Naive thymus-derived CD4-positive, alpha-beta T cell (primary cell): ENCODE measurements at places on chromosomes 5 and 9.

DNA sequence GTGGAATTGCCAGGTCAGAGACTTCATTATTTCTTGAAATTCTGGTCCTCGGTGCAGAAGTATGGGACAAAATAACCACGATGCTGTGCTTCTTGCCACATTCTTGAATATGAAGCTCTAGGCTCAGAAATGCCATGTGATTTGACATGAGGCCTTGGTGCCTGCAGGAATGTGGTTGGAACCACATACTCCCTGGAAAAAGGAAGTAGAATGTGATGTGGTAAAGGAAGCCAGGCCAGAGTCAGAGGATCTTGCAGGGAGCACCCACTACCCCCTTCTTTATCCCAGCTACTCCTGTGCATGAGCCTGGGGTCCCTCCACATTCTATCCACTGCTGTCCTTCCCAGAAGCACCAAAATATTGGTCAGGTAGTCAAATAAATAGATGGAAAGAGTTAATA is 80.9 kb downstream of the FOXD1 start:
- no peak for DNase-seq

- DNase-seq: no peak
These were observed 109.5 kb downstream of the TENT4A start for GRCh38 chr5:6822556-6823343.

DNA sequence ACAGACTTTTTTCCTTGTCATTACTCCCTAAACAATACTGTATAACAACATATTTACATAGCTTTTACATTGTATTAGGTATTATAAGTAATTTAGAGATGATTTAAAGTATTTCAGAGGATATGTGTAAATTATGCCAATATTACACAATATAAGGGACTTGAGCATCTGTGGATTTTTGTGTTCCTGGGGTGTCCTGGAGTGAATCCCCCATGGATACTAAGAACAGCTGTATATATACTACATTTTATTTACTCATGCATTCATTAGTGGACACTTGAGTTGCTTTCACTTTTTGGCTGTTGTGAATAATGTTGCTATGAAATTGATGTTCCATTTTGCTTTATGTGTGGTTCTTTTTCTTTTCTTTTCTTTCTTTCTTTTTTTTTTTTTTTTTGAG is 348.8 kb downstream of the SH3GL2 start:
- DNase-seq: no peak

- DNase-seq: no peak
These were observed 38.3 kb upstream of the SMU1 start for GRCh38 chr9:33114746-33115145.

- DNase-seq: no peak
These were observed 133.1 kb downstream of the GABBR2 start for GRCh38 chr9:98575379-98576346.

DNA sequence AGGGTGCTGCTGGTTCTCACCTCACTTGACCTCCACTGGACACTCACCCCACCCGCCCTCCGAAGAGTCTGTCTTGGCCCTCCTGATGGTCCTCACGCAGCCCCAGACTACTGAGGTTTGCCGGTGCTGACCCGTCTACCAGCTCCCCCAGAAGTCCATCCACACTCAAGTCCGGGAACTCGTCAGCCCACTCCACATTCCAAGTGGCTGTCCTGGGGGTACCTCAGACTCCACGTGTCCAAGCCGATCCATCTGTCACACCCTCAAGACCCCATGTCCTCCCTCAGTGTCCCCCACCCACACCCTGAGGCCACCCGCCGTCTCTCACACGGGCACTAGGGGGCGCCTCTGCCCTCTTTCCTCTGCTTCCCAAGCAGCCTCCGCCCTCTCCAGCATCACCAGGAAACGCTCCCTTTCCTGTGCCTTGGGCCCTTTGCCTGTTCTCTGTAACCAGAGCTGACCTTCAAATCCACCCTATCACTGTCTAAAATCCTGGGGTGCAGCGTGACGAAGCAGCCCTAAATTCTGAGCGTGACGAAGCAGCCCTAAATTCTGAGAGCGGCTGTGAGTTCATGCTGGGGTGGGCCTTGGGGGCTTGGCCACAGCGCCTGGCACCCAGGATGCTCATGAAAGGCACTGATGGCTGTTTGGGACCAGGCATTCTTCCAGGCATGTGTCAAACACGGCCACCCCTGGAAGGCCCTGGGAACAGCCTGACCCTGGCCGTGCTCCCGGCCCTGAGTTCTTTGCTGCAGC is 95.7 kb downstream of the KCNT1 start:
- no peak for DNase-seq

- no peak for DNase-seq
These were observed 176.1 kb upstream of the MVB12B start for GRCh38 chr9:126150411-126151030.

- DNase-seq: no peak
These were observed 40.8 kb upstream of the ARRDC3 start for GRCh38 chr5:91423871-91424270.

GRCh38 chr9:85349046-85349445 is 392.7 kb downstream of the AGTPBP1 start:
- no peak for DNase-seq

DNA sequence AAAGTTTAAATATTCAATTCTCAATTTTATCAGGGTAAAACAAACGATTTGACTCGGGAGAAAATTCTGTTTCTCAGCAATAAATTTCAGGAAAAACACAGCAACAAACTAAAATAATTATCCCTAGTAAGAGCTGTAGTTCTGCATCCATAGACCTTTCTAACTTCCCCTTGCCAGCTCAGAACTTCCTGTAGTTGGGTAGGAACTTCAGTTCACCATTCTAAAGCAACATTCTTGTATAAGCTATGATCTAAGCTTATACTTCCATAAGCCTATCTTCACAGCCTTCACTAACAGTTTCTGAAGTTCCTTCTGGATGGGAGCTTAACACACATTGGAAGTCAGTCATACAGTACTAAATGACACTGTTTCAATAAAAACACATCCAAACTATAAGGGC is 96.6 kb downstream of the UBAP2 start:
- no peak for DNase-seq

DNA sequence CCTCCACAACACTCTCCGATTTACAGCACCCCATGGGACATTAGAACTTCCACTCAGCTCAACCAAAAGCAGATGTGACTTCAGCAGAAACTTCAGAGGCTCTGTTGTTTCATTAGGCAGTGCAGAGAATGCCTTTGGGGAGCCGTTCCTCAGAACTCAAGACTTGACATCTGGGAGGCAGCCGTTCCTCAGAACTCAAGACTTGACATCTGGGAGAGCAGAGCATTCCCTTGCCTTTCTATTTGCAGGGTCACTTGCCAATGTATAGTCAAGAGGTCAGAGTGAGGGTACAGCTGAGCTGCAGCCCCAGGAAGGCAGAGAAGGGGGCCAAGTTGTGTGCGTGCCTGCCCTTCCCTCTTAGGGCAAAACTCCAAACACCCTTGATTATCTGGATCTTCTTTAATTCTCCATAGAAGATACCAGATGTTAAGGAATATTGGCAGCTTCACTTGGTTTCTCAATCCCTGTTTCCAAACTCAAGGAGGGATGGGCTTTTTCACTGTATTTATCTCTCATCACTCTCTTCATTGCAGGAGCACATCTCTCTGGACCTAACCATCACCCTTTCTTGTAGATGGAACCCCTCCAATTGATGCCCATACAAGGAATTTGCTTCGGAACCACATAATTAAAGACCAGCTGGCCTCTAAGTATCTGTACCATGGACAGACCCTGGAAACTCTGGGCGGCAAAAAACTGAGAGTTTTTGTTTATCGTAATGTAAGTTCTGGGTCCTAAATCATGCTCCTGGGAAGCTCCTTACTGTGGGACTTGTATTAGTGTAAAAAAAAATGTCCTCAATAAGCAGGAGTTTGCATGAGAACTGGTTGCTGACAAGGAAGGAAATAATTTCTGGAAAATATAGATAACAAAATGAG is 25.6 kb downstream of the TGFBI start:
- no peak for DNase-seq

- DNase-seq: peak; percentile 33
These were observed at the start of gene NRG2 for GRCh38 chr5:140042643-140043507. TSS of gene NRG2 (minus strand) at chr5:140043299.

DNA sequence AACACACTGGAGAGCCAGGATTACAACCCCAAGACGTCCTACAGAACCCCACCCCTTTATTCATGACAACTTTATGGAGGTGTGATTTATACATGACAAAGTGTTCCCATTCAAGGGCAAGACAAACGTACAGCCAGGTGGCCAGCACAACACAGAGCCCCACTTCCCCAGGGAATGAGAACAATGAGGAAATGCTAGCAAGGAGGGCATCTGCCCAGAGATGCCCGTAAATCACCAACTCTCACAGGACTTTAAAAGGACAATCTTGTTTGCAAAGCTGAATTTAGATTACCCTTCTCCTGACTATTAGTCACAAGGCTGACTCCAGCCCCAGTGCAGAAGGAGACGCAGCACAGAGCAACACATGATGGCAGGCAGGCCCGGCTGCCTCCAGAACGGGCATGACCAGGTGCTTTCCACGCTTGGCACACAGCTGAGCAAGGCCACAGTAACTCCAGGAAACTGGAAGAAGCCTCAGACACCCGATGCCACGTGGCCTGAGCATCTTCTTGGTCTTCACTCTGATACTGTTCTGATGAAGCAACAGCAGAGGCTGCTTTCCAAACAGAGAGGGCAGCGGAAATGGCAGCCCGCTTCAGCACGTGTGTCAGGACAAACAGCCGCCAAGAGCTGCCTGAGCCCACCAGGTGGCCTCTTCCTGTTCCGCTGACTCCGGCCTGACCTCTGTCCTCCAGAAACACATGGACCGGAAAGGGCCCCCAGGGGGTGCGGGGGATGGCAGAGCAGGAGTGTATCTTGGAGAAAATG is 51.4 kb downstream of the ROR2 start:
- DNase-seq: no peak

GRCh38 chr5:94433397-94434163 is 184.8 kb downstream of the KIAA0825 start:
- DNase-seq: no peak

GRCh38 chr5:87787625-87788256 is 375.0 kb upstream of the CCNH start:
- no peak for DNase-seq

DNA sequence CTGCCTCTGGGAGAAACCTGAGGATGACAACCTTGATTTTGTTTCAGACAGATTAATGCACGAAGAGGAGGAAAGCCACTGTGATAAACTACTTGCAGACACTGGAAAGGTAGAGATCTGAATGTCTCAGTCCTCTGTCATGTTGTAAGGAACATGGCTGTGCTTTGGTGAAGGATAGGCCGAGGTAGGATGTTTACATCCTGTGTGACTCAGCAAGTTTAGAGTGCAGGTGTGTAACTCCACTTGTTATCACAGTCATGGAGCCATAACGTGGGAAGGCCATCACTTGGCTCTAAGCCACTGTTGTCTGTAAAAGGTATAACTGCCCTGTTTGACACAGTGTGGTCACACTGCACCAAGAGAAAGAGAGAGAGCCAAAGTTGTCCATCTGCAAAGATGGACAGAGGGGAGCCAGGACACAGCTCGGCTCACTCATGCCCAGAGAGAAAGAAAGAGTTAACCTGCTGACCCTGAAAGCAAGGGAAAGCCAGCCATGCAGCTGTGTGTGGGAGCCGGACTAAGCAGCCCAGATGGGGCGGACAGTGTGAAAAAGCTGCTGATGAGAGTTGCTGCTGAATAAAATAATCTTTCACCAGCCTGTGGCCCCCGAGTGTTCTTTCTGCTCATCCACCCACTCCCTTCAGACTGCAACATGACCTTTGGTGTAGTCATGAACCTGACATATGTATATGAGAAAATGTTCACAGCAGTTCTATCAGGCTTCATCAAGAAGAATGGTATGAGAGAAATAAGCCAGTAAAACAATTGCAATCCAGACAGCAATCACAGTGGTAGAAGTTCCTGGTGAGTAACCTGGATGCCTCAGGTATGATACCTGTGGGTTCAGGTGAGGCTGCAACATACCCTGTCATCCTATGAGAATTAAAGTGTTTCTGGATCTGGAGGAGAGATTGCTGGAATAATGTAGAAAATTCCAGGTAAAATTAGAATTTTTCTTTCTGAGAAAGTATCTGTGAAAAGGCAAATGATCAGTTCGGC is 115.9 kb downstream of the TARS1 start:
- no peak for DNase-seq

DNA sequence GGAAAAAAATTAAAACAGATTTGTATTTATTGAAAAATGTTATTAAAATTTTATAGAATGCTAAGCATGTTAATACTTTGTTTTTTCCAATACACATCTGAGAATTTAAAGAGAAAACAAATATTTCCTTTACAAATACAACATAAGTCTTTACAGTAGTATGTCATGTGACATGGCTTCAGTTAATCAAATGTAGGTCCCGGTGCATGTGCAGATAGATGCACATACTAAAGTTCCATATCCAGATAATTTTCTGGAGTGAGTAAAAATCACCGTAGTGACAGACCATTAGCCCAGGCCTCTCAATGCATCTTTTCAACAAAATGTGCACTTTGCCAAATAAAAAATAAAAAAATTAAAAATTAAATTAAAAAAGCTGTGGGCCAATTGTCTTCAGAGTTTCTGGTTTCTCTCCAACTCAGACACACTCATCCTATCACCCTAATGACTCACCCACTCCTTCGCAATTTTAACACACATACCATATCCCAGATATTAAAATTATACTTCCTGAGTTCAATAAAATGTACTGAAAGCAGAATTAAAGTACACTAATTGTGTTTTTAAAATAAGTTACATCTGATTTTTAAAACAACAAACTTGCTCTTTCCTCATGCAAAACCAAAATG is 508.1 kb downstream of the NR2F1-AS1 start:
- no peak for DNase-seq

DNA sequence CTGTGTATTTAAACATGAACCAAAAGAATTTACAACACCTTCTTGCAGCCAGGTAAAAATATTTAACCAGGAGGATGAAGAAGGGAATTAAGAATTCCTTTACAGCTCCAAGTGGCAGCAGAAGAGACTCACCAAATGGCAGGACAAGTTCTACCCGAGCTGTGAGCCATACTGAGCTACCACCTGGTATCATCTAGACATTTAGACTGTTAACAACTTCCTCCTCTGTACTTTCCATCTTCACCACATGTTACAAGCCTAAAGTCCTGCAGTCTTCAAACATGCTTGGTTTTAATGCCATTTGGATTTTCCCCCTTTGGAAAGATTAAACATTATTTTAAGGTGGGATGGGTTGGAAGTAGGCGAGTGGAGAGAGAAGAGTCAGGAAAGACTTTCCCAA is 190.2 kb downstream of the TRPM6 start:
- DNase-seq: no peak

DNA sequence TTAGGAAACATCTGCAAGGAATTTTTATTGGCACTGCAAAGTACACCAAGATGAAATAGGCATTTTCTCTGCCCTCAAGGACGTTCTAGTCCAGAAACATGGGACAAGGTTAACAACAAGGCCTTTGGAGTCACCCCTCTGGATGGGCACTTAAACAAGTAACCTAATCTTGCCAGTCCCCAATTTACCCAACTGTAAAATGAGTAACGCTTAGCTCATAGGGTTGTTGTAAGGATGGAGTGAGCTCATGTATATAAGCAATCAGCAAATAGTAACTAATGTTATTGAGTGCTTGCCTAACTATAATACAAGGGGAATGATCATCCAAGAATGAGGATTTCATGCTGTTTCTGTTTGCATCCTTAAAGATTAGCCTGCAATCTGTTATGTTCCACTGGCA is 189.3 kb downstream of the PAPPA start:
- DNase-seq: no peak
